ENCODE measurements at places on chromosomes 3 and 15.

- DNase-seq = peak; percentile 2
Observed at GRCh38 chr3:48186631-48187300, 1.5 kb downstream of the CDC25A start.

DNA sequence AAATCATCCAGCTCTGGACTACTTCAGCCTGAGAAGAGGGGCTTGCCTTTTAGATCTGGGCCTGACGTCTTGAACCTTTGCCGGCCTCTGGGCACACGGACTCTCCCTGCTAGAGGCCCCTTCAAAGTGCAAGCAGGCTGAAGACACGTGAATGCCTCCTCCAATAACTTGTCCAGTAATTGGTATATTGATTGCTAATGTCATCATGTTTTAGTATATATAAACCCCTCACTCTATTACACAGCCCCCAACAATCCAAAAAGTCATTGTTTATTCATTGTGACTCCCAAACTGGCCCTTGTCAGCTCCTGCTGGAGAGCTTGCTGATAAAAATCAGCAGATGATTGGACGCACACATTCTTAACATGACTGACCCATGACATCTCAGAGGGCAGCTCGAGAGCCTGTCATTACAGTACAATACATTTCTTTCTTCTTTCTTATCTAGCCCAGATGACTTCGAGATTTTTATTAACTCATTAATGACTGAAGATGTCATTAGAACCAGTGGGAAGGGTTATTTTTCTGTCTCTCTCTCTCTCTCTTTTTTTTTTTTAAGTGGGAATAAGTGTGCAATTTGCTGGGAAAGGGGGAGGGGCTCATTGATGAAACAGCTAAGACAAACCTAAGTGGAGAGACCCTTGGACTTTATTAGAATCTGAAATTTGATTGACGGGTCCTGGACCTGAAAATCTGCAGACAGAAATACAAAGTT lies 65.5 kb upstream of the NR2F2 start:
- no peak for DNase-seq

GRCh38 chr15:70103880-70104626 lies 6.3 kb upstream of the TLE3 start:
- DNase-seq = no peak

DNA sequence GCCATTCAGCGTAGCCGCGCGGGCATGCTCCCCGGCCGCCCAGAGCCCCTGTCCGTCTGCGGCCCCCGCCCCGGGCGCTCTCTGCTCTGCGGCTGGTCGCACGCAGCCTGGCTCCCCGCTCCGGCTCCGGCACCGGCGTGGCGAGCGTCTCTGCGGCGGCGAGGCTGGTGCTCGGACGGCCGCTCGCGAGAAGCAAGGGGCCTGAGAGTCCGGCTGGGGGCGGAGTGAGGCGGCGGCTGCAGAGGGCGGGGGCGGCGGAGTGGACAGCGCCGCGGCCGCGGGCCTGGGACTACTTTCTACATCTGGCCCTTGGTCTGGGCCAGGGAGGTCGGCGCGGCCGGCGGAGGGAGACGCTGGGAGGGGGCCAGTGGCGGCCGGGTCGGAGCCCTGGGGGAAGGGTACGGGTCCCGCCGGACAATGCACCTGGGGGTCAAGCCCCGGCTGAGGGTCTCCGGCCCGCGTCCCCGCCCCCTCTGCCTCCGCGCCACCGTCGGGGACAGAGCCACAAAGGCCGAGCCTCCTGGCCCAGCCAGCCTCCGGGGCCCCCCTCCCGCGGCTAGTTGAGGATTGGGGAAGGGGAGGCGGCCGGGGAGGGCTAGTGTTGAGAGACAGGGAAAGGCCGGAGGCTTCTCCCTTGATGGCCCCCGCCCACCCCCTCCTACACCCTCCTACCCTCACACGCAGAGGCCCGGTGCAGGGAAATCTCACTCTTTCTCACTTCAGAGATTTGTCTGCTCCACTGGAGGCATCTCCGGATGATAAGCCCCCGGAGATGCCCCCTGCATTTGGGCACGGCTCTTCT lies at the start of gene PRTG:
PRTG (minus strand) TSS at position 226 of the 802 bp plus-strand sequence; CDS start at position 5, 221 bp downstream.
- DNase-seq = peak; percentile 26

Data from kidney epithelial cell (primary cell).